Ureter (tissue), 1 donor: ENCODE measurements at places on chromosomes 1 and 21.

DNA sequence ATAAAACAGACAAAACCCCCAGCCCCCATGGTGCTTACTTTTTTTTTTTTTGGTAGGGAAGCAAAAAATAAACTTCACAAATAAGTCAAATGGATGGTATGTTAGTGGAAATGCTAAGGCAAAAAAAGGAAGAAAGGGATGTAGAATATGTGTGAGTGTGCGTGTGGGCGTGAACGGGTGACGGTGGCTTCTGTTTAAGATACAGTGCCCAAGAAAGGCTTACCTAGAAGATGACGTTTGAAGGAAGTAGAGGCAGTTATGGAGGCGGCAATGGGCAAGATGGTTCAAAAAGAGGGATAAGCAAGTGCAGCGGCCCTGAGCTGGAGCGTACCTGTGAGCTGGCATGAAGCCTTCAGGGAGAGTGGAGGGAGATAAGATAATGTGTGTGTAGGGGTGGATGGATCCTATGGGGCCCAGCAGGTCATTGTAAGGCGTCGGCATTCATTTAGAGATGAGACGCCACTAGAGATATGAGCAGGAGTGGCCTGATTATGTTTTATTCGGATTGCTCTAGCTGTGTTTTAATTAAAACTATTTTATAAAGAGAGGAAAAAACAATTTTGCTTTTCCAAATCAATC lies 19.9 kb downstream of the LEPR start:
- no peak for DNase-seq

- DNase-seq, result peak; percentile 65
Measured at GRCh38 chr1:203628201-203629015, 1.8 kb downstream of the ATP2B4 start.

GRCh38 chr1:168148916-168149315 lies 12.2 kb upstream of the GPR161 start:
- DNase-seq, result no peak

- no peak for DNase-seq
Measured at GRCh38 chr1:214425716-214426425, 125.5 kb downstream of the PTPN14 start.
